ENCODE measurements at places on chromosomes 7 and 10.

DNA sequence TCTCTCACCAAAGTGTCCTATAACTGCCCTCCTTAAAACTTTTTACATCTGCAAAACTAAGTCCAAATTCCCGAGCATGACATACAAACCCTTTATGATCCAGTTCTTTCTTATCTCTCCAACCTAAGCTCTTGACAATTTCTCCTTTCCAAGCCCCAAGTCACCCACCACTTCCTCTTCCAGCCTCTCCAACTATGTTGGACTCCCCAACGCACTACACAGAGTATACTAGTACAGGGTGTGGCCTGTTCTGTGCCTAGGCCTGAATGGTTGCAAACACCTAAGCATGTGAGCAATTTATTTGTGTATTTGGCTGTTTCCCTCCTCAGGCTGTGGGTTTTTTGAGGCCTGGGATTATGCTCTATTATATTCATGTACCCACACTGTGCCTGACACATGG is 101.2 kb upstream of the APBB1IP start:
- no peak for DNase-seq

DNA sequence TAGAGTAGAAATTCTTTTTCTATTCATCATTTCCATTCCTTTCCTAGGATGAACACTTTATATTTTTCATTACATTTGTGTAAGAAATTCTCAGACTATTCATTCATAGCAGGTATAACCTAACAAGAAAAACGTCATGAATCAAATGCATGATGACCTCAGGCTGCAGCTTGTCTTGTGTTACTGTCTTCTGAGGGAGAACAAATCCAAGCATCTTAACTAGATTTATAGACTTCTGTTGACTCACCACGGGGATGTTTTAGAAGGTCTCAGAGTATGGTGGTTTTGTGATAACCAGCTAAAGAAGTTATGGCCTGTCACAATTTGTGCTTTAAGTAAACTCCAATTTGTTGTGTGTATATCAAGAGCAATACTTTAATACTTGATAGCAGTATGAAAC is 102.7 kb downstream of the ANKRD7 start:
- DNase-seq, result no peak

- DNase-seq, result no peak
Measured at GRCh38 chr10:78830062-78830975, 238.4 kb upstream of the ZMIZ1 start.

DNA sequence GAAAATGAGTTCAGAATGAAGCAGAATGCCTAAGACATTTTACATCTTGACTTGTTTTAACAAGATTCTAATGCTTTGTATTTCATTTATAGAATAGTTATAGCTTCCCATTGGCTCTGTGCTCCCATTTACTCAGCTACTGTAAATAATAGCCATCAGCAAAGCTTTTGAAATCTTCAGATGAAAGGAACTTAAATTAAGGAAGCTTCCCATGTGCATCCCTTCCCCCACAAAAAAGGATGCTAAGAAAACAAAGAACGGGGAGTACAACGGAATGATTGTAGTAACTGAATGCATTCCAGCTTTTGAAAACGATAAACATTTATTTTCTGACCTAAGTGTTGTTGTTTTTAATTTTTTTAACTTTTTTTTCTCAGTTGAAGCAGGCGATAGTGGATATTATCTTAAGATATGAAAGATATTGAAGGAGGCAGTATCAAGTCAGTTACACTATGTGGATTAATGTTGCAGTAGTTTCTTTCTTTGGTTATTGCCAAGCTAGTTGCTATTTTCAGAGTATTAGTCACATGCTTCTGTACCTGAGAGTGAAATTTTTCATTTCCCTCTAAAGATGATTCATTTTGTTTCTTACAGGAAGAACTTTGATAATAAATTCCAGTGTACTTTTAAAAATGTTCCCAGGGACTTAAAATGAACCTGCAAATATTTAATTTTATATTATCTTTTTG is 129.2 kb downstream of the KCND2 start:
- no peak for DNase-seq

GRCh38 chr7:108451296-108451848 is 4.9 kb downstream of the NRCAM start:
- DNase-seq, result no peak

DNA sequence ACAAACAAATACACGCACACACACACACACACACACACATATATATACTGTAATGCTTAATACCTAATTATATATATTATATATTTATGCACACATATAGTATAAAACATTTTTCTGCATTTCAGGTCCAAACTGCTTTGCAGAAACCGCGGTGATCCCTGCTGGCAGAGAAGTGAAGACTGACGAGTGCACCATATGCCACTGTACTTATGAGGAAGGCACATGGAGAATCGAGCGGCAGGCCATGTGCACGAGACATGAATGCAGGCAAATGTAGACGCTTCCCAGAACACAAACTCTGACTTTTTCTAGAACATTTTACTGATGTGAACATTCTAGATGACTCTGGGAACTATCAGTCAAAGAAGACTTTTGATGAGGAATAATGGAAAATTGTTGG is 138.5 kb downstream of the VWC2 start:
- DNase-seq, result no peak

DNA sequence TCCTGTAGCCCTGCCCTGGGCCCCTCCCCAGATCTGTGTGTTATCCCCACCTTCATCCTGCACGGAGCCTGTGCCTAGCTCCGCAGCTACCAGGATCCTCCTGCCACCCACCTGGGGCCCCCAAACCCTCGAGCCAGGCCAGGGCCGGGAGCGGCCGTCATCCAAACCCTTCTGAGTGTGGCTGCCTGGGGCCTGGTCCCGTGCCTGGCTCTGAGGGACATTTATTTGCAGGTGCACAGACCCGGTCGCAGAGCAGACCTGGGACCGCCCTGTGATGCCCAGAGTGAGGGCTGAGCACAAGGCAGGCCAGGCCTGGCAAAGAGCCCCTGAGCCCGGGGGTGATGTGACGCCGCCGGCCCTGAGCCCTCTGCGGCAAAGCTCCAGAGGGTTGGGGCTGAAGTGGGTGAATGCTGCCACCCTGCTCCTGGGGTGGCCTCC is 27.4 kb upstream of the INPP5A start:
- no peak for DNase-seq

DNA sequence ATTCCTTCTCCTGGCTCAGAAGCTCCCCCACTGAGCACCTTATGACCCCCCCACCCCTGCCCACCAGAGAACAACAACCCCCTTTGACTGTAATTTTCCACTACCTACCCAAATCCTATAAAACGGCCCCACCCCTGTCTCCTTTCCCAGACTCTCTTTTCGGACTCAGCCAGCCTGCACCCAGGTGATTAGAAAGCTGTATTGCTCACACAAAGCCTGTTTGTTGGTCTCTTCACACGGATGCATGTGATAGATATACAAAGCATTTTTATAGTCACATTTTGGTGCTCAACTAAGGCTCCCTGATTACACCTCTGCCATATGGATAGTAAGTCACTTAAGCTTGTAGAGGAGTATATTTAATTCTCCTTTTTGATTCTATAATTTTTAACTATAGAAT is 985.8 kb downstream of the REEP3 start:
- DNase-seq, result no peak

DNA sequence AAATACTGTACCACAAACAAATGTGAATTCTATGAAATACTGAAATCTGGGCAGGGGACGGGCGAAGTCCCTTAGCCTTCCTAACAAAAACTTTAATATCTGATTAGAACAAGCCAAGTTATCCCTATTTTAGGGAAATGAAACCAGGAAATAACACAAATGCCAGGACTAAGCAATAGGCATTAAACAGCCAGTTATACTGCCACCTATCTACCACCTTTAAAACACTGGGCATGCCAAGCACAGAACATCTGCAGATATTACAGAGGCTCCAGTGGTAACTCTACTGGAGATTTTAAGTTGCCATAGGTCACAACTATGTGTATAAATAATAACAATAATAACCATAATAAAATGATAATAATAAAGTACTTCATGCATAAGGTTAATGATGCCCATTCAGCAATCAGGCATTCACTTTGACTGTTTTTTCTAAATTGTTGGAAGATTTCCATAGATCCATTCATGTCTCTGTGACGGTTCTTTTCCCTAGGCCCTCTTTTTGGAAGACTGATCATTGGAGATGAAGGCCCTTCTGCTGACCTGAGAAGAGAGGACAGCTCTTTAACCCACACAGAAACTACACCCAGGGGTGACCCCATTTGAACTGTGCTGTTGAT is 195.7 kb downstream of the CACNA2D1 start:
- DNase-seq, result no peak

- no peak for DNase-seq
Measured at GRCh38 chr10:99161165-99161564, 74.5 kb downstream of the HPSE2 start.

DNA sequence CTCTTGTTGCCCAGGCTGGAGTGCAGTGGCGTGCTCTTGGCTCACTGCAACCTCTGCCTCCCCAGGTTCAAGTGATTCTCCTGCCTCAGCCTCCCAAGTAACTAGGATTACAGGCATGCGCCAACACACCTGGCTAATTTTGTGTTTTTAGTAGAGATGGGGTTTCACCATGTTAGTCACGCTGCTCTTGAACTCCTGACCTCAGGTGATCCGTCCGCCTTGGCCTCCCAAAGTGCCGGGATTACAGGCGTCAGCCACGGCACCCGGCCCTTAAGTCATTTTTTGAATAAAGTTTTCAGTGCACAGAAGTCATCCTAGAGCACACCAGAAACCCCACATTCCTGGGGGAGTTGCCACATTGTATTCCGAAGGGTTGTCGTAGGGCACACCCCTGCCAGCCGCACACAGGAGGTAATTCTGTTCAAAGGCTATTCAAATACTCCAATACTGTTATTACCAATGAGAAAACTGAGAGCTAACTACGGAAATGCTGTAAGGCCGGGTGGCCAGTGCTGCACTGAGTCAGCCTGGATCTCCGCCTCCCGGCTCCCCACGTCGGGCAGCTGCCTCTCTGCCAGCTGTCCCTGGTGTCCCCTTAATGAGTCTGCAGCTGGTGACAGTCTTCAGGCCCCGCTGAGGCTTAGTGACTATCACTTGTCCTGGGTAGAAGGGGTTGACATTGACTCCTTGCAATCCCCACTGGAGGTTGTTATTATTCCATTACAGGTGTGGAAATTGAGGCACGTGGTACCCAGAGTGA is 8.6 kb upstream of the RFC2 start:
- DNase-seq, result no peak

DNA sequence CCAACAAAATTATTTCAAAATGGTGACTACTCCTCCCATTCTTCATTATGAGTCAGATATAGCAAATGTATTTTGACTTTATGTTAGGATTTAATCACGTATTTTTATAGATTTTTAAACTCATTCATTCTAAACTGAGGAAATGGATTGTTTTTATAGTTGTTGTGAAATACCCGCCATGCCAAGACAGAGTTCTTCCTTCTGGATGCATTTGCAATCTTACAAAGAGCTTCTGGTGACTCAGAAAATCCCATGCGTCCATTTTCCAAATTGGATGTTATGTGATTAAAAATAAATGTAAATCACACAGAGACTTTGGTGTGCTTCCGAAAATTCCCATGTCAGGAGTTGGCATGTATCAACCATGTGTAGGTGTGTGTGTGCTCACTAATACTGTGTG is 179.3 kb downstream of the TRIL start:
- no peak for DNase-seq

- DNase-seq, result no peak
Measured at GRCh38 chr7:17815318-17815717, 125.0 kb downstream of the SNX13 start.

DNA sequence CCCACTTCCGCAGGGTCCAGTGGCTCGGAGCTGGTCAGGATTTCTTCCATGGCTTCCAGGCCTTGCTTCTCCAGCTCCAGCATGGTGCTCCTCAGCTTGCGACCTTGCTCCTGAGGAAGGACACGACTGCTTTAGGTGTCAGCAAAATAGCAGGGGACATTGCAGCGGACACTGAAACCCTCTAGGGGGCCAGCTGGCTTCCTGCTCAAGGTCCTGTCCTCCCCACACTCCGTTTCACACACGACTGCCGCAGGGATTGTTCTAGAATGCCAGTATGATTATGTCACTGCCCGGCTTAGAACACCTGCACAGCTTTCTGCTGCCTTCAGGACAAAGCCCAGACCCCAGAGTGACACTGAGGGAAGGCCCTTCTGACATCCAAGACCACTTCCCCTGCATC is 65.6 kb downstream of the SCRN1 start:
- no peak for DNase-seq

GRCh38 chr7:91778416-91778815 is 102.1 kb downstream of the MTERF1 start:
- DNase-seq, result no peak

DNA sequence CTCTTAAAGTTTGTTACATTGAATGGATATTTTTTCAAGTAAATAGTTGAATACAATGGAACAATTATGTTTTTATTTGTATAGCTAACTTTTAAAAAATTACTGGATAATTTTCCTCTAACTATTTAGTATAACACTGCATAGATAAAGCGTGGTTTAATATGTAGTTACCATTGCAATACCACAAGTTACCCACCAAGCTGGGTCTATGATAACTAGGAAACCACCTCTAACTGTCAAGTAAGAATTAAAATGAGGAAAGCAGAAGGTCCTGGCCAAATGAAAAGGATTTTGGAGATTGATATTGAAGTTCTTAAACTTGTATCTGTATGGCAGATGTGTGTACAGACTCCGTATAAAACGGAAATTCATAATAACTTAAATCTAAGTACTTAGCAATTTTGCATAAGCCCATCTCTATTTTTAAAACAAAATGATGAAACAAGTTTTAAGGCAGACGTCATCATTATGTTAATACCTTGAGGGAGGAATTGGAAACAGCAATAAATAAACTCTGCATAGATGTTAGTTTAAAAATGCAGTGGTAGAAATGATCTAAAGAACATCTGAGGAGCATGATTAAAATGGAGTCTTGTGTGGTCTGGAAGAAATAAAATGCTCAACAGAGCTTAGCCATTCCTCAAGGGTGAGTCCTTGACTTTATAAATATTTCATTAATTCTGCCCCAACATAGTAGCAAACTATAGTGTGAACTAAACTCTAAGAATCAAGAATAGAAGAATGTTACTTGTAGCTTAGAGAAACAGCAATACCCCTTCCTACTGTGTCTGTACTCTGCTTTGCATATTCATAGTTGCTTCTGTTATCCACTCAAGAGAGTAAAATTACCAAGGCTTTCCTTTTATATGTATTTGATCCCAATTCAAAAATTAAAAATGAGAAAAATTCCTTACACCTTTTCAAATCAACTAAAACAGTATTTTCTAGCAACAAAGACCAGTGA is 206.4 kb upstream of the FERD3L start:
- DNase-seq, result no peak

DNA sequence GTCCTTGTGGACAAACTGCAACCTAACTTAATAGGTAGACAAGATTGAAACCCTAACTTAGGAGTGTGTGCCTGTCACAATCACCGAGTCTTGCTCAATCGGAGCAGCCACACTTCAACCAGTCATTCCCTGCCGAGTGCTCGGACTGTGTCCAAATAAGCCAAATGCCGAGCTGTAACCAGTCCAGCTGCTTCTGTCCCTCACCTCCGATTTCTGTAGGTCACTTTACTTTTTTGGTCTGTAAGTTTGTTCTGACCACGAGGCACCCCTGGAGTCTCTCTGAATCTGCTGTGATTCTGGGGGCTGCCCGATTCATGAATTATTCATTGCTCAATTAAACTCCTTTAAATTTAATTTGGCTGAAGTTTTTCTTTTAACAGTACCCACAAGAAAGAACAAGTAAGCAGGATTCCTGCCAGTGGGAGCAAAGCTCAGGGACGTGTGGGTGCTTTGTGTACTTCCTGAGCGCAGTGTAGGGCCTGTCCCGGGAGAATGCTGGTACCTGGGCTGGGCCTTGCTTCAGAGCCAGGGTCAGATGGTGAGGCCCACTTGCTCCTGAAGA is 140.1 kb downstream of the ACTR3B start:
- no peak for DNase-seq
